Left cardiac atrium (tissue), 4 donors: ENCODE measurements at places on chromosomes 7 and 10. TPM values are rescaled to one million over a fixed set of nuclear protein-coding genes. Genes with fewer than 3 reads are reported as not detected.

The IDI2 gene
- not detected for total RNA-seq

DNA sequence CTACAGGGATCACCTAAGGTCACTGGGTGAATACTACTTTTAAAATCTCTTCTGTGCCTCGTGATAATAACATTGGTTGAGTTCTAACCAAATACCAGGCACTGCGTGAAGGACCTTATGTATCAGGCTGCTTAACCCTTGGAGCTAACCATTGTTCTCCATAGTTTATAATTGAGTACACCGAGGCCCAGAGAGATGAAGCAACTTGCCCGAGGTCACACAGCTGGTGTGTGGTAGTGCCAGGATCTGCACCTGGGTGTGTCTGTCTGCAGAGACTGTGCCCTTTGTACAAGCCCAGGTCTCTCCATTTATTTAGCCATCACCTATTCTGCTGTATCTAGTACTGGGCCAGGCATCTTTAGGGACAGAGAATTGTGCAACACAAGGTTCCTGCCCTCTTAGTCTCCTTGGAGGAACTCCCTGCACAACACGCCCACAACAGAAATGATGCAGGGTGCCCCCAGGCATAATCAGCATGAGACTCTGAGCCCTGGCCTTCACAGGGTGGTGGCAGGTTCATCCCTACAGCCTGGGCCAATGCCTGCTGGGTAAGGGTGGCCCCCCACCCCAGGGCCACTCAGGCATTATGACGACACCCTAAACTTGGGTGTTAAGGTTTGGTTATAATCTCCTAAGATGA lies 31.5 kb downstream of the UNC5B start:
- peak; percentile 60 for DNase-seq

The ARMC10 gene
- total RNA-seq: 21.2 TPM

The SFMBT2 gene
- total RNA-seq: 9.9 TPM

DNA sequence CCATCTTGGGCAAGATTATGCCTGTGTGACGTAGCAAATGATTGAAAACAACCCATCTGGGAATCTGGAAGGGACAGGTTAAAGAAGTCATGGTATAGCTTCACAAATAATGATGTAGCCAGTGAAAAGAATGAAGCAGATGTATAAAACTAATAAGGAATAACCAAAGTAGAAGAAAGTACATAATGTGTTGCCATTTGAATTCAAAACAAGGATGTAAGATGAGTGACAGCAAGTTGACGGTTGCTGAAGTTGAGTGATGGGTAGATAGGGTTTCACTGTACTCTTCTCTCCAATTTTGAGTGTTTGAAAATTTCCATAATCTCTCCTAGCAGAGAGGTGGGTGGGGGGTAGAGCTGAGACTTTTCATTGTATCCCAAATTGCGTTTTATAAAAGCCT lies 133.6 kb downstream of the FANK1 start:
- DNase-seq: no peak

The ASB10 gene
- 12.8 TPM for total RNA-seq

DNA sequence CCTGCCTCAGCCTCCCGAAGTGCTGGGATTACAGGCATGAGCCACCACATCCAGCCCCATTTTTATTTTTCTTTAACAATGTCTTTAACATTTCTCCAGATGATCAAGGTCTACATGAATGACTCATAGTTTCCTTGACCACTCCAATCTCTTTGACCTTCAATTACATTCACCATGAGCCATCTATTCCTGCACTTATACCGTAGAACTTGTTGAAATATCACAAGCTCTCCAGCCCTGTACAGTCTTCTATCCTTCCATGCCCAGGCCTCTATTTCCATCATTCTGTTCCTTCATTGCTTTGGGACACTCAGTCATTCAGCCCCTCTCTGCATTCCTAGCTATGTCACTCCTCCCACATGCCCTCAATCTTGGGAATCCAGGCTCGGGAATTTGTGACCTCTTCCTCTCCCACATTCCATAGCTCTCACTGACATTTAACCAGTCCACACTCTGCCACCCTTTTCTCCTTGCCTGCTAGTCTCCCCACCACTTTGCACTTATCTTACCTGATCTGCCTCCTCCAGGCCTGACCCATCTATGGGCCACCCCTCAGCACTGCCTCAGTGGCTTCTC lies 151.8 kb upstream of the STK17A start:
- DNase-seq: no peak

DNA sequence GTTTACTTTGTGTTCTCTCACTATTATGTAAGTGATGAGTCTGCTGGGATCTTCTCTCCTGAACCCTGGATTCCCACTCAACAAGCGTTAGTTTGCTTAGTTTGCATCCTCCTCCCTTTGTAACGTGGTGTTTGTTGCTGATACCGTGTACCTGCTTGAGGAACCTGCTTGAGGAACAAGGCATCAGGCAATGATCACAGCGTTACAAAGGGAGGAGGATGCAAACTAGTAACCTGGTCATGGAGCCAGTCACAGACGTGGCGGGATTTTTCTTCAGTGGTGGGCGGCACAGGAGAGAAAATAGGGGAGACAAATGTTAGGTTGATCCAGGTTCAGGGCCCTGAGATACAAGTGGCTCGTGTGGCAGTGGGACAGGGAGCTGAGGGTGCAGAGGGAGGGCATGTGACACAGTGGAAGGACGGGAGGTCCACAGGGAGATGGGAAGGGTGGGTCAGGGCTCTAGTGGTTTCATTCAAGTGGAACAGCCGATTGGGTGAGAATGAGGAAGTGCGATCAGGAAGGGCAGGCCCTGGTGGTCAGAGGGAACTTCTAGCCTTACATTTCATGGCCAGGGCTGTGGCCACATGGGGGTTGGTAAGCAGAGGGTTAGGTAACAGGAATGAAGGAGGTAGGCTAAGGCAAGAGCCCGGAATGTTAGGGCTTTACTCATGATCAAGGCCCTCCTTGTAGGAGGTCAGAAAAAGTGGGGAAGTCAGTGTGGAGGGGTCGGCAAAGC lies 38.0 kb downstream of the SNX10 start:
- DNase-seq: peak; percentile 23

GRCh38 chr7:57579454-57579853 lies 129.5 kb downstream of the ZNF716 start:
- no peak for DNase-seq

GRCh38 chr7:125357676-125358455 lies 428.2 kb upstream of the POT1 start:
- DNase-seq: no peak

DNA sequence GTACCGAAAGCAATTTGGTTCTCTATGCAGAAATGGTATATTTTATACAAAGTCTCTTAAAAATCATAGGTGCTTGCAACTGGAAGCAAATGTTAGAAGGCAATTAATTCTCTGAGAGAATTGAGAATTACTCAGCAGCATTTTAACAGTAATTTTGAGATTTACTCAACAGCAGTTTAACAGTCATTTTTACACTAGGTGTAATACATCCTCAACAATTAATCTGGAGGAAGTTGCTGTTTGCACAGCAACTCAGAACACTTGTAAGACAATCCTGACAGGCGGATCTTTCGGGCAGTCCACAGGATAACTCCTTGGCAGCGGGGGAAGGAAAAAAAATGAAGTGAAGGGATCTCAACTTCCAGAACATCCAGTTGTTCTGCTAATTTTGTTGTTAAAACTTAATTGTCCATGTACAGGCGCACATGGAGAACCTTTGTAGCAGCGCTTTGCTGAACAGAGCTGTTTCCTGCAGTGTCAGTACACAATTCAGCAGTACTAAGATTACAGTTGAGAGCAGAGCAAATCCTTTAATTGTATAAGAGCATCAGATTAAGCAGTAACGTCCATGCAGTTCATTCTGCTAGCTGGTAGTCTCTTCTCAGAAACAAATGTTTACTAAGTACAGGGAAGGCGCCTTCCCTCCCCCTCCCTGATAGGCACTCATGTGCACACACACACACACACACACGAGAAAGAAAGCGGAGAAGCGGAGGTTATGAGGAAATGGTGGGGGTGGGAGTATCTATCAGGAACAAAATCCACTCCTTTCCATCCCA lies 43.8 kb downstream of the ENO4 start:
- no peak for DNase-seq

DNA sequence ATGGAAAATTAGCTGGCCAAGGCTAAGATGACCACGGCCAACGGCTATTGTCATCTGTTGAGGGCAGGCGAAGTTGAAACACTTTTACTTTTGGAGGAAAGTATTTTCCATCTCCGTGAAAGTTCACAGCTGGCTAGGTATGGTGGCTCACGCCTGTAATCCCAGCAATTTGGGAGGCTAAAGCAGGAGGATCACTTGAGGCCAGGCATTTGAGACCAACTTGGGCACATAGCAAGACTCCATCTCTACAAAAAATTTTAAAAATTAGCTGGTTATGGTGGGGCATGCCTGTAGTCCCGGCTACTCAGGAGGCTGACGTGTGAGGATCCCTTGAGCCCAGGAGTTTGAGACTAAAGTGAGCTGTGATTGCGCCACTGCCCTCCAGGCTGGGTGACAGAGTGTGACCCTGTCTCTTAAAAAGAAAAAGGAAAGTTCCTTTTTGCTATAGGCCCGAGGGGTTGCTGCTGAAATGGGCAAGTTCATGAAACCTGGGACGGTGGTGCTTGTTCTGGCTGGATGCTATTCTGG lies 85.5 kb upstream of the MKLN1 start:
- no peak for DNase-seq

GRCh38 chr7:104958371-104958865 lies 55.6 kb upstream of the KMT2E start:
- DNase-seq: no peak

GRCh38 chr10:50437248-50437647 lies 185.9 kb upstream of the ASAH2 start:
- no peak for DNase-seq

- DNase-seq: no peak
Observed at GRCh38 chr7:11592699-11593098, 239.3 kb downstream of the THSD7A start.

The TMEM176B gene
- 125 TPM for total RNA-seq

- DNase-seq: no peak
Observed at GRCh38 chr10:24439935-24440334, 231.0 kb downstream of the KIAA1217 start.

The TMEM176A gene
- 110 TPM for total RNA-seq

GRCh38 chr10:59222788-59223187 lies 46.3 kb downstream of the PHYHIPL start:
- no peak for DNase-seq

The OR2A7 gene
- total RNA-seq: 1.0 TPM

- no peak for DNase-seq
Observed at GRCh38 chr10:34985823-34986222, 104.3 kb downstream of the CUL2 start.

GRCh38 chr7:77401002-77401401 lies 15.1 kb downstream of the GSAP start:
- DNase-seq: no peak

The PDZD7 gene
- 0.44 TPM for total RNA-seq

DNA sequence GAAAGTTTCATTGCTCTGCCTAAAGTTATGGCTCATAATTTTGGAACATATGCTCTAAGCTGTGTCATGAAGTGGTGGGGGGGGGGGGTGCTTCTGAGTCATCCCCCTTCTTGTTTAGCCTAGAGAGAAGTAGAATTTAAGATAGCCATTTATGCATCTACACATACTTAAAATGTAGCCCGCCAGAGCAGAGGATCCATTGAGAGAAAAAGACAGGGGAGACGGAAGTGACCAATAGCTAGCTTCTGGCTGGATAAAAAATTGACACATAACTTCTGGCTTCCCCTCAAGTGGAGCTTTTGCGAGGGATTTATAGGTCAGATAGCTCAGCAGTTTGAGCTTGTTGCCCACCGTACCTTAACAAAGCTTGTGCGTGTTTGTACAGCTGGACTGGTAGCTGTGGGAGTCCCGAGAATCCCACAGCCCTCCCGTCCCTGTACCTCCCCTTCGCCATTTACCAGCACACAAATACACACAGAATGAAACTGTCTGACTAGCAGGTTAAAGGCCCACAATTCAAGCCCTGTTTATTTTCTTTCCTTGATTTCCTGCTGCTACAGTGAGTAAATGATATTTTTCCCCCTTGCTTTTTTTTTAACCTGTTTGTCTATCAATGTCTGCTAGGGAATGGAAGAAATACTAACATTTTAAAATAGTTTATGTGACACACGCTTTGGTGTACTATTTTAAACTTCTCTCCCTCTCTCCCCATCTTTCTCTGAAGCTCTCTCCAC lies 232.6 kb upstream of the FERD3L start:
- no peak for DNase-seq

DNA sequence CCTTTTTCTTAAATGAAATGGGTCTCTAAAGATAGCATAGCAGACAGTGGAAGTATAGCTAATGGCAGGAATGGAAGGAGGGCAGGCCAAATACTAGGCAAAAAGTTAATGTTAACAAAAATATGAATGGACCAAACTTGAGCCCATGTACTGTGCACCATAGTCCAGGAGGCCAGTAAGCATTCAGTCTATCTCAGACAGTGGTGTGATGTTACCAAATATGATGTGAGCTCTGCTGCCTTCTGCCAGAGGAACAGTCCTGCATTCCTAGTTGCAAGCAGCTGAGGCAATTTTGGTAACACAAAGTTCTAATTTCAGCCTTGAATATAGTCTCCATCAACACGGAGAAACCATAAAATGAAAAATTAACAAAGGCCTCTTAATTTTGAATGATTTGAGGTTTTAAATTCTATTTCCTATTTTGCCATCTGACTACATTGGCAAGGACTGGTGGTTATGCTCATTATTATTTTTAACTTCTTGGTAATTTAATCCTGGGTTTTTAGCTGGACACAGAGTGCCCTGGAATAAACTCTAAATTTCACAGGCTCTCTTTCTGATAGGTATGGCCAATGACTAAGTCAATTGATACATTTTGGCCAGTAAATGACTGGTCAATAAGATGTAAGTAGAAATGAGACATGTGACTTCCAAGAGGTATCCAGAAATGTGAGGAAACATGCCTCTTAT lies 317.0 kb upstream of the MYO3A start:
- no peak for DNase-seq
